ENCODE measurements at places on chromosomes 4 and X.

DNA sequence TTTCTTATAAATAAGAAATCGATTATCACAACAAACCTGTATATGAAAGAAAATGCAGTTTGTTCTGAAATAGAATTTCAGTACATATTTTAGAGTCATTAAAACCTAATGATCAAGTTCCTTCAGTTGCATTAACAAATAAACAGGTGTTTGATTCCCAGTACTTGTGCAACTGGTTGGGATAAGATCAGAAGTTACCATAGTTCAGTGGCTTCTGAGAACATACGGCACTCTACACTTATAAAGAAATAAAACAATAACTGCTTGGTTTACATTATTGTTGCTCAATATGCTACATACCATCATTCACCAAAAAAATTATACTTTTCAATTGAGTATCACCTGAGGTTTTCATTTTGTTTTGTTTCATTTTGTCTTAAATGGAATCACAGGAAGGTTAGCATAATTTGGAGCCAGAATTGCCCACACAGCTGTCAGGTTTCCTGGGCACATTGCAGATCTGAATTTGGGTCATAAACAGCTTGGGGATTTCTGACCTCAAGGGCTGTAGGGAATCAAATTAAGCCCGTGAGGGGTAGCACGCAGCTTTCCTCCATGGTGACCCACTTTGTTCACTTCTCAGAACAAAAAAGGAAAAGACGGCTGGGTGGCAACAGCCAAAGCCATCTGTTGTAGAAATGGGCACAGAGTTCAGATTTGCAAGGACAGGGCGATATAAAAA lies 14.9 kb upstream of the CCNG2 start:
- no peak for DNase-seq

DNA sequence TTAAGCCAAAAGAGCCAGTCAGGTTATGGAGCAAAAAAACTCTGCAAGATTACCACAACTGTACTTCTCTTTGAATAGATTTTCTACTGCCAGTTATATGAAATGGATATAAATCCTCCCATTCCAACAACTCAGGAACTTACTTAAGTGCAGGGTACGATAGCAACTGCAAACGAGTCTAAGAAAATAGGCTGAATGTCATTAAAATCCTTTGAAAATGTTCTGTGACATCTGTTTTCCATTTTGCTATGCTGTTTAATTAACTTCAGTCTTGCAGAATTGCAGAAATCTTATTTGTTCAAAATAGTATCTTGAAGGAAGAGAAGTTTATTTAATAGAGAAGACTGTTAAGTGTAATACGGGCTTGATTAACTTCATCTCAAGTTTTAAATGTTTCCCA lies 243.8 kb downstream of the PALLD start:
- DNase-seq = no peak

DNA sequence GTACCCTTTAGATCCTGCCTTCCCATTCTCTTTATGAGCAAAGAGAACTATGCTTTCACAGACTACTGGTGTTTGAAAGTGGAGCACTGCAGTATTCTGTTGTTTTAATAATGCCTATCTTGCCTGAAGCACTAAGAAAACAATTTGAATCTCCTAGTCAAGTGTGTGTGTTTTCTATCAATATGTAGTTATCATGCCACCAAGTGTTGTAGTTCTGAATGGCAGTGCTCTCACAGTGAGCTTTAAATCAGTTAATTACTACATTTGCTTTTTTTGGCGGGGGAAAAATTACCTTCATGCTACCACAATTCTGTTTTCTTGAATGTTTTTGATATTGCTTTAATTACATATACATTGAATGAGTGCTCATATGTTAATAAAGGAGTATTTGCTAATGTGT lies 143.6 kb upstream of the FAM47A start:
- DNase-seq = no peak

DNA sequence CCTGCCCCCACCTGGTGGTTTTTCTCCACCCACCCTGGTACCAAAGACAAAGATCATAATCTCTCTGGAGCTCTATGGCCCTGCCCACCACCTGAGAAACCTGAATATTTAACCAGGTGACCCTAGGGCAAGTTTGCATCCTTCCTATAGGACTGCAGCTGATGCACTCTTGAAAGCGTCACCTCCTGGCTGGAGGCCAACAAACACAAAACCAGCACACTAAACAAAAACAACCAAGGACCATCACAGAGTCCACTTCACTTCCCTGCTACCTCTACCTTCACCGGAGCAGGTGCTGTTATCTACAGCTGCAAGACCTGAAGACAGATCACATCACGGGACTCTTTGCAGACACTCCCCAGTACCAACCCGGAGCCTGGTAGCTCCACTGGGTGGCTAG lies 296.7 kb upstream of the FGF13 start:
- no peak for DNase-seq
